Stimulated activated CD4-positive, alpha-beta T cell treated with anti-CD3 and anti-CD28 coated beads, TNF-alpha, amount 100 ng/mL, for 1 hour (primary cell): ENCODE measurements at places on chromosomes 12 and 14.

DNA sequence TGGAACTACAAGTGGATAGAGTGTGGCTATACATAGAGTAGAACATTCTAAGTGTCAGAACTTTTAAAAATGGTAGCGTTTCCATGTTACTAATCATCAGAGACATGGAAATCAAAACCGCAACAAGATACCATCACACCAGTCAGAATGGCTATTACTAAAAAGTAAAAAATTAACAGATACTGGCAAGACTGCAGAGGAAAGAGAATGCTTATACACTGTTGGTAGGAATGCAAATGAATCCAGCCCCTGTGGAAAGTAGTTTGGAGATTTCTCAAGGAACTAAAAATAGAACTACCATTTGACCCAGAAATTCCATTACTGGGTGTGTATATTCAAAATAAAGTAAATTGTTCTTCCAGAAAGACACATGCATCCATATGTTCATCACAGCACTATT, 518.6 kb downstream of the NELL2 start:
- no peak for DNase-seq

DNA sequence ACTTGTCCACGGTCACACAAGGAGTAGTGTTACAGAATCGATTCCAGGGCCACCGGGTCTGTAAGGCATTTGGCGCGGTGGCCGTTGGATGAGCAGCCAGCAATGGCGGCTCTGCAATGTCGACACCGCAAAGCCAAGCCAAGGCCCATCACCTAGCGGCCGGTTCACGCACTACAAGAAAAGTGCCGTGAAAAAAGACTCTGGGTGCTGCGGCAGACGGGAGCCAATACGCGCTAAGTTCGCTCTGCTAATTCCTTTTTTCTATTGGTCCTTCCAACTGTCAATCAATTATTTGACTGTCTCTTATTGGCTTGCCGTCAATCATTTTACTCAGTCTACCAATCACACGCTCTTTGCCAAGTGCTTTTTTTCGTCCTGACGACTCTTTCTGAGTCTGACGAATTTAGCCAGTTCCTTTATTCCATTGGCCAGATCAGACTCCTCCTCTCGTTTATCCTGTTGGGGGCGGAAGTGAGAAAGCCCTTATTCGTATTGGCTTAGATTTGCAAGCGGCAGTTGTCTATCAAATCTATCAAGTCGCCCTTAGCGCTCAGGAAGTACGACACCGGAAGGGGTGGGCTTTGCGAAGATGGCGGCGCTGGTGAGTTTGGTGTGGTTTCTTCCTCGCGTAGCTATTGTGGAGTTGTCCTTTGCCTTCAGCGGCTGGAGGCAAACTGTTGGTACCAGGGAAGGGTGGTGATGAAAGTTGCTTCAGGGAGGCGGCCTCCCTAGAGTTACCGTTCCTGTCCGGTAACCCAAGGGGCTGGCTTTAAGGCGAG, at the start of gene NGDN:
Gene NGDN, plus strand, starts transcription at position 577 of the 779 bp plus-strand sequence. Its CDS starts 13 bp downstream, at position 590.
- peak; percentile 76 for DNase-seq

GRCh38 chr14:66359500-66359899, 126.7 kb upstream of the CCDC196 start:
- DNase-seq = no peak

DNA sequence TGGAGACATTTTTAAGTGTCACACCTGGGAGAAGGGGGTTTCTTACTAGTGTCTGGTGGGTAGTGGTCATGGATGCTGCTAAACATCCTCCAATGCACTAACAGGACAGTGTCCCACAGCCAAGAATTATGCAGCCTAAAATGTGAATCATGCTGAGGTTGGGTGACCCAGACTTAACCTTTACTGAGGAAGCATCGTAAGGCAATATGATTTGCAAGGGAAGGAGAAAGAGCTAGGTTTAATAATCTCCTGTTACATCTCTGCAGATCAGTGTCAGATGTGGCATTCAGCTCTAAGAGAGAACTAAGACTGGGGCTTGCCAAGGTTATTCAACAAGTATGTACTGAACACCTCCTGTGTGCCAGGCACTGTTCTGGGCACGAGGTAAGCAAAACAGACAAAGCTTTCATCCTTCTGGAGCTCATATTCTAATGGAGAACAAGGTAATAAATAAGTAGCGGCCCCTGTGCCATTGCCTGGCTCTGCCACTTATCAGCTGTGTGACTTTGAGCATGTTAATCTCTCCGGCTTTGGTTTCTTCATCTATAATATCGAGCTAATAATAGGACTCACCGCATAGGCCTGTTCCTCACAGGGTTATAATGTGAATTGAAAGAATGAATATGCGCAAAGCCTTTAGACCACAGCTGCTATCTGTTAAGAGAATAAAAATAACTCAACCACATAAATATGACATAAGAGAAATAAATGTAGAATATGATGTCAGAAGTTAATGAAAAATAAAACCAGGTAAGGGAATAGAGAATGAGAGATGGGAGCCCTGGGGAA, 13.5 kb upstream of the GOLGA5 start:
- no peak for DNase-seq

DNA sequence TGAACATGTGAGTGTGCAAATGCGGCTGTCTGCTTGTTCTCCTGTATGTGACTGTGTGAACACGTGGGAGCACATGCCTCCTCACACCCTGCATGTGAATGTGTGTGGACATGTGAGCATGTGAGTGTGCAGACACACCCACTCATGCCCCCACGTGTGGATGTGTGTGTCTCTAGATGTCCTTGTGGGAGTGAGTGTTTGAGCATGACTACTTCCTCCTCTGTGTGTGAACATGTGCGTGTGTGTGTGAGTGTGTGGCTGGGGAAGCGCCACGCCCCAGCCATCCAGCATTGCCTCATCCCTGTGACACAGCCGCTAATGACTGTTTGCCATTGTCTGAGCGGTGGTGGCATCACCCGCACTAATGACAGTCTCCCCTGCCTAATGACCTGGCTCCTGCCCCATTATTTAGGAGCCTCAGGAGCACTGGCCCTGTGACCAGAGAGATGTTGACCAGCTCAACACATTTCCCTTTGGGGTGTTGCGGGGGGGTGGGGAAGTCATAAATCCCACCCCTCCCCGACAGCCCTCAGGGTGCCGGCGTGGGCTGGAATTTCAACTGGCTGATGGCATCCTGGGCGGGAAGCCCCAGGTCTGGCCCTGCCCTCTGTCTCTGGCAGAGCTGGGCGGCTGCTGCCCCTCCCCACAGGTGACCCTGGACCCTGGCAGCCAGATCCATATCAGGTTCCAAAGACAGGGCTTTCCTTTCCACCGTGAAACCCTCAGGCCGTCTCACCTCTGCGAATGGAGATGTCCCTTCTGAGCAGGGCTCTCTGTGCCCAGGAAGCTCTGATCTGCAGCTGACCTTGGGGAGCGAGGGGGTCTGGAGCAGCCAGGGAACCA, 11.5 kb upstream of the KRT80 start:
- no peak for DNase-seq
